ENCODE measurements at places on chromosomes 5 and 9.

DNA sequence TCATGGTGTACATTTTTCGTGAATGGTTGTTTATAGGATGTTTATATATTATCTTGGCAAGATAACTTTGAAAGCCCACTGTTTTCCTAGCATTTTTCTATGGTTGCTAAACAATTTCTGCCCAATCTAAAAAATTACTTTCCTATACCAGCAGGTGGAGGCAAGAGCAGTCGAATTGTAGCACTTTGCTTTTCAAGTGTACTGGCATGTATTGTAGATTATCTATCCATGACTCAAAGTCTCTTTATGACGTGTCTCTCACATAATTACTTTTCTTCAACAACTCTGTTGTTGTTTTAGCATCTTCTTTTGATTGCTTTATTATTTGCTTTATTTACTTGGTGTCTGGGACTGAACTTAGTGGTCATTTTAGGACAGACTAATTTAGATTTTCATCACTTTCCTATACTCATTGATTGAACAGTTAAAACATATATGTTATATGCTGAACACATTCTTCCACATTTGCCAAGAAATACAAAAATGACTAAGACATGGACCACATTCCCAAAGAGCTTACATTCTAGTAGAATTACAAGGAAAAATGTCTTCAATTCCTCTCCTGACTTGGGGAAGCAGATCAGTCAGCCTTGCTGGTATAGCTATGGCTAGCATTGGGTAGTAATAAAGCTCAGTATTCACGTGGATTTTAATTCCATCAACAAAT, 20.7 kb downstream of the NLN start:
- DNase-seq = peak; percentile 24

GRCh38 chr9:3698076-3698475, 172.3 kb upstream of the RFX3 start:
- DNase-seq = no peak

GRCh38 chr5:80516826-80517225, 28.9 kb downstream of the FAM151B start:
- no peak for DNase-seq

- DNase-seq = no peak
Observed at GRCh38 chr9:105554042-105554441, 3.9 kb upstream of the FKTN start.

- DNase-seq = no peak
Observed at GRCh38 chr9:133009906-133010582, 20.8 kb upstream of the GTF3C5 start.

DNA sequence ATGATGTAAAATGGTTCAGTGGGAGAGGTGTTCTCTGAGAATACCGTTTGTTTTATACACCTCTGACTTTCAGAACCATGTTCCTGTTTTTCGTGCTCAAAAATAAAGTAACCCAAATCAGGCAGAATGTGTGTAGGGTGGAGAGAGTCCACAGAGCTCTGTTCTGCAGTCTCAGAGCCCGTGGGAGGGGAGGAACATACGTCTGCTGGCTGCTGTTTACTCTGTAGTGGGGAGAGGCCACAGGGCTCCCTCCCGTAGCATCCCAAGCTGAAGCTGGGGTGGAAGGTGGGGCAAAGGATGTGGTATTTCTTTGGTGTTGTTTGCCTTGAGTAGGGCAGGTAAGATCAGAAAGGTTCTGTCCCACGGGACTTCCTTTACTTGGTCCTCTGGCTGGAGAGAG, 348.5 kb downstream of the DNAH5 start:
- no peak for DNase-seq

- DNase-seq = no peak
Observed at GRCh38 chr5:68450245-68450852, 234.8 kb downstream of the PIK3R1 start.

DNA sequence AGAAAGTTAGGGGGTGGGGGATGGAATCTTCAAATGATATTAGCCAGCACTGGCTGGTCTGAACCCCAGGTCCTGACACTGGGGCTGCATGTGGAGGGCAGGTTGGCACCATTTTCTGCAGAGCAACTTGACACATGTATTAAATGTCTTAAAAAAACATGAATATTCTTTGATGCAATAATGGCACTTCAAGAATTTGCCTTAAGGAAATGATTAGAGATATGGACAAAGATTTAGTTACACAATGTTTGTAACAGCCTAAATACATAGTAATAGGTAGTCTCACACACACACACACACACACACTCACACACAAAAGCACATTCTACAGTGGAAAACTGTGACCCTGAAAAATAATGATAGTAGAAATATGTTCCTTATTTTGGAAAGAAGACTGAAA, 3.6 kb downstream of the SVEP1 start:
- DNase-seq = no peak

- no peak for DNase-seq
Observed at GRCh38 chr9:17862101-17862500, 283.2 kb downstream of the SH3GL2 start.

- no peak for DNase-seq
Observed at GRCh38 chr5:123997462-123998215, 485.7 kb downstream of the CSNK1G3 start.

- no peak for DNase-seq
Observed at GRCh38 chr5:145587710-145588109, 247.4 kb downstream of the PRELID2 start.

GRCh38 chr5:14036514-14036913, 92.0 kb upstream of the DNAH5 start:
- DNase-seq = no peak

- no peak for DNase-seq
Observed at GRCh38 chr5:75711151-75711550, 6.1 kb downstream of the POC5 start.

GRCh38 chr9:93051680-93052089, 6.8 kb upstream of the SUSD3 start:
- no peak for DNase-seq

DNA sequence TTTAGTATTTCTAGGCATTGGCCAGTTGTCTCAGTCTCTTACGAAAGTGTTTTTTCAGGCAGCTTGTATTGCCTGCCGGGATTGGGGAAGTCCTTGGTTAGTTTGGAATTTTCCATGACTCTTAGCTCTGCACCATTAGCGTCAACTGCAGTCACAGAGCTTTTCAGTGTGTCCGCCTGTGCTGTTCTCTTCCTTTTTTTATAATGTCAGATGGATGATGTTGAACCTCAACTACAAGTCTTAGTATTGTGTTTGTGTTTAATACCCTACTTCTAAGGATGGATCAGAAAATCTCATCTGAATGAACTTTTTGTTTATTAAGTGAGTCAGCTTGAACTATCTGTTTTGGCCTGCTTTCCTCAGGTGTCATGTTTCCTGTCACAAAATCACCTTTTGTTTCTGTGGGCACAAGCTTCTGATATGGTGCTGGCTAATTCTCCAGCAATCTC, 33.1 kb downstream of the ATP6V0E1 start:
- DNase-seq = no peak

- no peak for DNase-seq
Observed at GRCh38 chr9:128632486-128632885, 24.2 kb downstream of the DYNC2I2 start.

DNA sequence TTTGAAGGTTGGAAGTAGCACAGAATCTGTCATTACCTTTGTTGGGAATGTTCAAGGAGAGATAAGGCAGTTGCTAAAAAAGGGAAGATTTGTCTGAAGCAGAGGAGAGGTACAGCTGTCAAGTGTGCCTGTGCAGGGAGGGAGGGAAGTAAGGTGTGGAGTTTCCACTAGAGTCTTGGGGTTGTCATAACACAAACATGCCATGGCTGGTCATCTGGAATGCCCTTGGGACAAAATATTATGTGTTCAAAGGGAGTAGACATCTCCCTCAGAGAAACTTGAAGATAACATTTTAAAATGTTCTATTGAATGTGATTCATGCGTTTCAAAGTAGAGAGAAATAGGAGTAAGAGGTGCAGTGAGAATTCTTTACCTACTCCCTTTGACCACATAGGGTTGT, 95.0 kb downstream of the MUSK start:
- DNase-seq = no peak

- DNase-seq = no peak
Observed at GRCh38 chr5:98992552-98992951, 63.7 kb upstream of the CHD1 start.

- DNase-seq = no peak
Observed at GRCh38 chr5:112116371-112116770, 302.7 kb downstream of the EPB41L4A start.

DNA sequence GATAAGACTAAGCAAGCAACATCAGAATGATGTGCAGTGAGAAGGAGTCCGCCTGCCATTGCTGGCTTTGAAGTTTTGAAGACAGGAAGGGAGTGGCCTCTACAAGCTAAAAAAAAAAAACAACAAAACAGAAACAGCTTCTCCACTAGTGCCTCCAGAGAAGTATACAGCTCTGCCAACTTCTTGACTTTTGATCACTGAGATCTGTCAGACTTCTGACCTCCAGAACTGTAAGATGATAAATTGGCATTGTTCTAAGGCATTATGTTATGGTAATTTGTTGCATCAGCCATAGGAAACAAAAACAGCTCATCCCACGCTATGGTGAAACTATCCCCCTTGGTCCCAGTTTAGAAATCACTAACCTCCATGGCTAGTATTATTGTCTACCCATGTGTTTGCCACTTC, 131.0 kb upstream of the VCAN start:
- peak; percentile 14 for DNase-seq

GRCh38 chr9:94068257-94068656, 16.0 kb upstream of the PTPDC1 start:
- no peak for DNase-seq

DNA sequence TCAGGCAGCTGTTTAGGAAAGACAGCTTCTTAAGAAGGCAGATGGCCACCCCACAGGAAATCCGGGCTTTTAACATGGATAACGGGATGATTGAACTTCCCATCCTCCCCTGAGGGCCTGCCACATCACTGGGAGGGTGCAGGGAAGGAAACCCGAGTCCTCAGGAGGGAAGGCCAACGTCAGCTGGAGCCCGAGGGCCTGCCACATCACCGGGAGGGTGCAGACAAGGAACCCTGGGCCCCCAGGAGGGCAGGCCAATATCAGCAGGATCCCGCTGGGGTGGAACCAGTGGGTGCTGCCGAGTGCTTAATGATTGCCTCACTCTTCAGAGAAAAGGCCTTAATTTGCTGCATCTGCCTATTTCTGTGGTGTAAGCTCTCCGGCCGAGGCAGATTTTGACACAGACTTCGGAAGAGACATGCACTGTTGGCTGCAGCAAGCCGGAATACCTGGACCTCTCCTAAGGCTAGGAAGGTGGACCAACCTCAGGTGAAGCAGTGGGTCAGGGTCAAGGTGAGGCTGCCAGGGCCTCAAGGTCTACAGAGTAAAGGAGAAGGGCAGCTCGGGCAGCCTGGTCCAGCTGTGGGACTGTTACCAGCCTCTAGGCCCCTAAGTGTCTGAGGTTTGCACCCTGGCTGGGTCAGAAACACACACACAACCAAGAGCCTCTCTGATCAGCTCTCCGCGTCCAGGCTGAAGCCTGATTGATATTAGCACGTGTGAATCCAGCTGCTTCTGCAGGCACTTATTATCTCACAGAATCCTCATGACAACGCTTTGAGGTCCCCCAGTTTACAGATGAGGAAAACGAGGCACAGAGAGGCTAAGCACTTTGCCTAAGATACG, 14.8 kb upstream of the COL5A1 start:
- no peak for DNase-seq

- DNase-seq = no peak
Observed at GRCh38 chr9:92010705-92011536, 60.9 kb upstream of the ROR2 start.

DNA sequence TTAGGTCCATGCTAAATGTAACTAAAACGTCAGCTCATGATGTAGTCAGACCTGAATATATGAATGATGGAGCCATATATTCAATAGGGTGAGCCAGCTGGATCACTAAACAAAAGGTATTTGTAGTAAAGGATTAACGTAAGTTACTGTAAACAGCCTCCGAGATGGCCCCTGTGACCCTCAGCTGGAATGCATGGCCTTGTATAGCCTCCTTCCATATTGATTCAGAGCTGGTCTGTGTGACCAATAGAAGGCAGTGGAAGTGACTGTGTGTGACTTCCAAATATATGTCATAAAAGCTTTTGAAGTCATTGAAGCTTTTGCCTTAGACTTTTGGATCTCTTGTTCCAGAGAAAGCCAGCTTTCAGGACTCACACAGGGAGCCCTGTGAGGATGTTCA, 154.4 kb upstream of the CHD1 start:
- DNase-seq = no peak

DNA sequence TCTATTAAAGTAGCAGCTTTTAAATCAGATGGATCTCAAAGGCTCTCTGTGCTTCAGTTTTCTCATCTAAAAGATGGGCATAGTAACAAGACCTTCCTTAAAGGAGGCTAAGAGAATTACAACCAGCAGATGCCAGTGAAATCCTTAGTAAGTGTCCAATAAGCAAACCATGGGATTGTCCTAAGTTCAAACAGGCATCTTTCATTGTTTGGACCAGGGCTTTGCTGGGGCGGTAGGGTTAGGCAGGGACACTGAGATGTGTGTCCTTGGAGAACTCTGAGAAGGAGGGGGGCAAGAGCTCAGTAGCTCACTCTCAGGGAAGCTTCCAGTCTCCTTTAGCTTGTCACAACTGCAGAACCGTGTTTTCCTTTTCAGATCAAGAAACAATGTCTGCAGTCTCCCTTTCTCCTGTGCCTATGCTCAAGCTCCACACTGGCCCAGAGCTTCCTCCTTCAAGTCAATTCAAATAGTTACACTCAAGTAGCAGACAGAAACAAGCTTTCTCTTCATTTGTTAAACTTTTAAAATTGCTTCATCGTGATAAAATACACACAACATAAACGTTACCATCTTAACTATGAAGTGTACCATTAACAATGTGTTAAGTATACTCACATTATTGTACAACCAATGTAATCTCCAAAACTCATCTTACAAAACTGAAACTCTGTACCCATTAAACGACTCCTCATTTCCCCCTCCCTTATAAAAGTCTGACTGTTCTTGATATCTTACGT, 216.2 kb downstream of the PIK3R1 start:
- DNase-seq = no peak

DNA sequence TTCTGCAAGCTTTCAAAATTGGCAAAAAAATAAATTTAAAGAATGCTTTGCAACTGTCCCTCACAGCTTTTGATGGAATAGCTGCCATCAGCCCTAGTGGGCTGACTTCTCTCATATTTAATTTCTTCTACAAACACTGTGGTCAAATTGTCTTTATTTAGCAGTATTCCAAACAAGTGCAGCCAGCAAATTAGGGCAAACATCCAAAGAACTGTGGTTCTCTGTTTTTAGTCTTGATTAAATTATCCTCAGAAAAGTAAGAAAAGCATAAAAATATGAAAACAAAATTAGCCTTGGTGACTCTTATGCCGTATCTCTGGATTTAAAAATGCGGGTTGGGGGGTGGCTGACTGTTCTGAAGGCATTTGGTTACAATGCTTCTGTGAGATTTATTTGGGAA, 95.8 kb upstream of the RETREG1 start:
- no peak for DNase-seq

DNA sequence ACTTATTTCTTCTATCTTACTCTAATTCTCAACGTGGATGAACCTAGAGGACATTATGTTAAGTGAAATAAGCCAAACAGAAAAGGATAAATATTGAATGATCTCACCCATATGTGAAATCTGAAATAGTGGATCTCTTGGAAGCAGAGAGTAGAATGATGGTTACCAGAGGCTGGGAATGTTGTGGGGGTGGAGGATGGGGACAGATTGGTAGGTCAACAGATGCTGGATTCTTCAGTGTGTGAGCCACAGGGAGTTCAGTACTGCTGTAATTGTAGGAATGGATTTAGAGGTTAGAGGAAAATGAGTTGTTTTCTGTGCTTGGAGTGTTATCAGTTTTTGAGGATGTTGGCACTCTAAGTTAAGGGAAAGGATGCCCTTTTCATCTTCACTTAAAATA, 190.6 kb downstream of the FBXL7 start:
- DNase-seq = no peak

GRCh38 chr5:56569566-56569965, 245.8 kb upstream of the MAP3K1 start:
- DNase-seq = no peak

Data from CD4-positive, alpha-beta T cell treated with Interleukin-6 for 4 hours (primary cell).